IMR-90 (cell line): ENCODE measurements at places on chromosomes 16 and 17. TPM values are rescaled to one million over a fixed set of nuclear protein-coding genes. Genes with fewer than 3 reads are reported as not detected.

FBXO39 gene
- not detected in 2 replicates for total RNA-seq

KRTAP4-9 gene
- not detected in 2 replicates for total RNA-seq

LITAFD gene
- total RNA-seq, result not detected in 2 replicates

TBX6 gene
- not detected in 2 replicates for total RNA-seq

SERPINF2 gene
- not detected in 2 replicates for total RNA-seq

HCFC1R1 gene
- 7.2 and 9.7 TPM in 2 replicates for total RNA-seq

C1QTNF1 gene
- 1.7 and 3.4 TPM in 2 replicates for total RNA-seq
